ENCODE measurements at places on chromosomes 5 and 9.

GRCh38 chr9:84939774-84940173 lies 270.2 kb downstream of the NTRK2 start:
- no peak for DNase-seq

GRCh38 chr5:42641336-42642005 lies 115.1 kb upstream of the CCDC152 start:
- no peak for DNase-seq

DNA sequence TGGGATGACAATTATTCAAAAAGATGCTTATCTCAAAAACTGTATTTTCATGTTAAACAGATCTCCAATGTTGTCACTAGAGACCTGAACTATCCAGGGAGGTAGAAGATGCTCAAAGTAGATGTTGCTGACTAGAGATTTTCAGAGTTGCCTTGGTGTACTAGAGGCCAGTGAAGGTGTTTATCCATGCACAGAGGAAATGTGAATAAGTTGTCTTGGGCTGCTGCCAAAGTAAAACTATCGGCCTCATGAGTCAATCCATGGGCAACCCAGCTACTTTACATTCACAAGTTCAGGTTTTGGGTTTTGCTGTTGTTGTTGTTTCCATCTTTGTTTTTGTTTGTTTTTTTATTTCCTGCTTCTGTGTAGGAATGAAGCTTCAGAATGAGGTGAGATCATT lies 141.1 kb upstream of the RANBP3L start:
- DNase-seq, result no peak

GRCh38 chr5:77935506-77936364 lies 159.6 kb upstream of the TBCA start:
- no peak for DNase-seq

- no peak for DNase-seq
Observed at GRCh38 chr9:131297903-131298302, 8.4 kb downstream of the PLPP7 start.

- DNase-seq, result no peak
Observed at GRCh38 chr5:143213851-143214363, 189.6 kb downstream of the NR3C1 start.

- DNase-seq, result no peak
Observed at GRCh38 chr5:127806776-127807175, 103.6 kb downstream of the CCDC192 start.

GRCh38 chr9:107759823-107760166 lies 270.2 kb upstream of the KLF4 start:
- DNase-seq, result no peak

DNA sequence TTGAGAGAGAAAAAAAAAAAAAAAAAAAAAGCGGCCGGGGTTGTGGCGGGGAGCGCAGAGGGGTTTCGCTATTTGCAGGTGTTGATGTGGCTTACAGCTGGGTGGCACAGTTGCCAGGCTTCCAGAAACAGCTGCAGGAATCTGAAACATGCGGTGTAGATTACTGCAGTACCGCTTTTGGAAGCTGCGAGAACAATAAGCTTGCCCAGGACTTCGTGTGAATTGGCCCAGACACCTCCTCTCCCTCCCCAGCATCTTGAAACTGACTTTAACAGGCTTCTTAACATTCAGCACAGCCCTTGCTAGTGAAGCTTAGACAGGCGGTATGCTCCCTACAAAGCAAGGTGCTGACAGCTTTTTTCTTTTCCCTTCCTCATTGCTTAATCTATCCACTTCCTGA lies 104.0 kb downstream of the ATP10B start:
- DNase-seq, result peak; percentile 35

DNA sequence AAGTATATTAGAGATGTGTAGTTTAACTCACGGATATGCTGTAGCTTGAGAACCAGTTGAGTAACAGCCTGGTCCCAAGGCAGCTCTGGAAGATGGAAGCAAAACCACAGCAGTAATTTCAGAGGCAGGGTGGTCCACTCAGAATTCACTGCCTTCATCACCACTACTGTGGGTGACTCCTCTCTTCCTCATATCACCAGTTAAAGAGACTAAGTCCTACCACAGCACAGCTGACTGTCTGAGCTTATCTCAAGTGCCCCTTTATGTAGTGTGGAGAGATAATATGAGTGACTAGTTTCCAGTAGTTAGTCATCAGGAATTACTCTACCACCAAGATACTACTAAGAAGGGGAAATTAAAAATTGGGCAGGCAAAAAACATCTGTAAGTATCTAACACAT lies 1571.2 kb upstream of the C9orf72 start:
- DNase-seq, result no peak

DNA sequence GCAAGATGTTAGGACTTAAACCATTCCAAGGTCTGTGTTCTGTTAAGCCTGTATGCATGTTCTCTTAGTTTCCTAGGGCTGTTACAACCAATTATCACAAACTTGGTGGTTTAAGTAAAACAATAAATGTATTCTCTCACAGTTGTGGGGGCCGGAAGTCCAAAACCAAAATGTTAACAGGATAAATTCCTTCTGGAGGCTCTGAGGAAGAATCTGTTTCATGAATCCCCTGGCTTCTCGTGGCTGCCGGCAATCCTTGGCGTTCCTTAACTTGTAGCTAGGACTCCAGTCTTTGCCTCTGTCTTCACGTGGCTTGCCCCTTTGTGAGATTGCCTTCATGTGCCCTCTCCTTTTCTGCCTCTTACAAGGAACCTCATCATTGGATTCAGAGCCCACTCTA lies 30.4 kb downstream of the FEM1C start:
- no peak for DNase-seq

DNA sequence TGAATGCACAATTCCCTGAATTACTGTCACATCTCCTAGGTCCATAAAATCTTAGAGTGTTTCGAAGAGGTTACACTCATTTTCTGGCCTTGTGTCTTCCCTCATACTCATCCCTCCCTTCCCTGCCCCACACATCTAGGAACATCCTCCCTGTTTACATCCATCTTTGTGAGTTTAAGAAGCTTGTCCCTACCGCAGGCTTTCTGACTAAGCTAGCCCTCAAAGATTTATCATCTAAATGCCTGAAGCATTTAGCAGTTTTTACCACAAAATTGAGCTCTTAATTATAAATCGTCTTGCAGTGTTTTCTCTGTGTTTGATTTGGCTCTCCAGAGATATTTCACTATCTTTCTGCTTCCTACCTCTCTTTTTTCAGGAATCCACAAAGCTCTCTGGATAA lies 374.8 kb downstream of the KIAA0825 start:
- DNase-seq, result no peak

DNA sequence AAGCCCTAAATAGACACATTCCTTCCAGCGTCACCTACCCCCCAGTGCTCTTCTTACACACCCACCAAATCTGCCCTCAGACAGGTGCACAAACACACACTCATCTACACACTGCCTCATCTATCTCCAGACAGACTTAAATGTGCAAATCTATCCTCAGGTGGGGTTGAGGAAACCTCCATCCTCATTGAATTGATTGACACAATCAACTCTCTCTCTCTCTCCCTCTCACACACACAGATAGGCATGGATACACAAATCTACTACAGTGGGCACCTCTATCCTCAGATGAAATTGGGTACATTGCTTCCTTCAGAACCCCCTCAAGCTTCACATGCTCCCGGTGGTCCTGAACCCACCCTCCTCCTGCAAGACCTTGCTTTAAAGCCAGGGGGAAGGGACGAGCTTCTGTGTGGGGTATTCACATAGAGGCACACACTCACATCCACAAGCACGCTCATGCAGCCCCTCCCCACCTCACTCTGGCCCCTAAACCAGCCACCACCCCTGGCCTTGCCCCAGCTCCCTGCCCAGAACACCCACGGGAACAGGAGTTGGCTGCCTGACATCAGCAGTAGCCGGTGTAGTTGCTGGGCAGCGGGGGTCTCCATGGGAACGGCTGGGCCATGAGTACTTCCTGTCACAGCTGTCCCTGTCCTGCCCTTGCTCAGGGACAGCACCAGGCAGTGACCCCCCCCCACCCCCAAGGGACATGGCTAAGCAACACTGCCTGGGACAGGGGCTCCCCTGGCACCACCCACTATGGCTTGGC lies 22.8 kb downstream of the PCDH1 start:
- no peak for DNase-seq

GRCh38 chr5:125481506-125482465 lies 735.3 kb upstream of the ZNF608 start:
- DNase-seq, result peak; percentile 66

GRCh38 chr5:115772731-115773475 lies 43.6 kb downstream of the CDO1 start:
- no peak for DNase-seq

DNA sequence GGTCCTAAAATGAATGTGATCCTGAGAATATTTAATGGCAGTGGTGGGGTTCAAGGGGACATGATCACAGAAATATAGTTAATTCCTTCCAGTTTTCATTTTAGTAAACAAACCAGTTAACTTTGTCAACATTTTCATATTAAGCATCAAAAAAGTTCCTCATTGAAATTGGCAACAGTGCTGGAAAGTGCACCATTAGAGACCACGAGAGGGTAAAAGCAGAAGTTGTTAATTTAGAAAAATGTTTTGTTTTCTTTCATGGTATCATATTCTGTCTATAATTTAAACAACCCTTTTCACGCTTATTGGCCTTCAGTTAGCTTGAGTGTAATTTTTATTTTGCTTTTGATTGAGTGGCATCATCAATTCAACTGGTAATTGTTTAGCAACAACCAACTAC lies 11.9 kb downstream of the GIN1 start:
- DNase-seq, result no peak

GRCh38 chr5:110177729-110178128 lies 488.0 kb downstream of the MAN2A1 start:
- DNase-seq, result peak; percentile 8

- DNase-seq, result no peak
Observed at GRCh38 chr5:131983244-131983771, 28.1 kb downstream of the ACSL6 start.

DNA sequence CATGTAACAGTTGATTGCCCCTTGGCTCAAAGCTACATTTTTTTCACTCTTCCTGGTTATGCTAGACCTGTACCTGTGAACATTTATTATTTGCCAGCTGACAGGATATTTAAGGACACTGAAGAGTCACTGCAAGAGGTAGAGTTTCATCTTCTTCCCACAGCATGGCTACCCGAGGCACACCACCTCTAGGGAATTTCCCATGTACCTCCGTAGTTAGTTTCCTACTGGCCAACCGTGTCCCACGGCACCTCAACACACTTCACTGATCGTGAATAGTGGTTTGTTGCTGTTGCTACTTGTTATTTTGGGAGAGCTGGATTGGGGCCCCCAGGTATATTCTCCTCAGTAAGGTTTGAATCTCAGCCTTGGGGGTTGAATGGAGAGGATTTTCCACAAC lies 648.6 kb downstream of the SEMA5A start:
- DNase-seq, result no peak

- no peak for DNase-seq
Observed at GRCh38 chr5:1923341-1923740, 40.6 kb upstream of the IRX4 start.

- no peak for DNase-seq
Observed at GRCh38 chr5:72709341-72709740, 107.1 kb upstream of the TNPO1 start.

DNA sequence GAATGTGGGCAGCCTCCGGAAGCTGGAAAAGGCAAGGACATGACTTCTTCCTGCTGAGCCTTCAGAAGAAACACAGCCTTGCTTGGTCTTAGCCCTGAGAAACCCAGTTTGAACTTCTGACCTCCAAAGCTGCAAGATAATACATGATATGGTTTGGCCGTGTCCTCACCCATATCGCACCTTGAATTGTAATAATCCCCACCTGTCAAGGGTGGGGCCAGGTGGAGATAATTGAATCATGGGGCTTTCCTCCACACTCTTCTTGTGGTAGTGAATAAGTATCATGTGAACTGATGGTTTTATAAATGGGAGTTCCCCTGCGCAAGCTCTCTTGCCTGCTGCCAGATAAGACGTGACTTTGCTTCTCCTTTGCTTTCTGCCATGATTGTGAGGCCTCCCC lies 310.9 kb downstream of the PSAT1 start:
- no peak for DNase-seq

GRCh38 chr5:121967187-121967586 lies 5.4 kb downstream of the SRFBP1 start:
- DNase-seq, result no peak

GRCh38 chr5:65483546-65484346 lies 2.0 kb upstream of the ADAMTS6 start:
- peak; percentile 89 for DNase-seq

DNA sequence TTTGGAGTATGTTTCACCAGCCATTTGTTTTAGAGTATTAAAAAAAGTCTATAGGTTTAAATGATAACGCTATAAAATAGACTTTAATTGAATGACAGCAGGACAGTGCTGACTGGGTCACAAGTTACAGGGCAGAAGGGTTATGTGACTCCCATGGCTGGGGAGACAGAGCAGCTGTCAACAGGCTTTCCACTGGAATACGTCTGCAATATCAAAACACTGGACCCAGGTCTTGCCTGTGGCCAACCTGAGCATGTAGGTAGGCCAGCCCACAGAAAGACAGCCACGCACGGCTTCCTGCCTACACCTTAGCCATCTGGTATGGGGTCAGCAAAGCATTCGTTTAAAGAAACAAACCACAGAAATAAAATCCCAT lies 80.7 kb downstream of the OTULIN start:
- no peak for DNase-seq

GRCh38 chr9:23322392-23322791 lies 503.6 kb downstream of the ELAVL2 start:
- DNase-seq, result no peak

DNA sequence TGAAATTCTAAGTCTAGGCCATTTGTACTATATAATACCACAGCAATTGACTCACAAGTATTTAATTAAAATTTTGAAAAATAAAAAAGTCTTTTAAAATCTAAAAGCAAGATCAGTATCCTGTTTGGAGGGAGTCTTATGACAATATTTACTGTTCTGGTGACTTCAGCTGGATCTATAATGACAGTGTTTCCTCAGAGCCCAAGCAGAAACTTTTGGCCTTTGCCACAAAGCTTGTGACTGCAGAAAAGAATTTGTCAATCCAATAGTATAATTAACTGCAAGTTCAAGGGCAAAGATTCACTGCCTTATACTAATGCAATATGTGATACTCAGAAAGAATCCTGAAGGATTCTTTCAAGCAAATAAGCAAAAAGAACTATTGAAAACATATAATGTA lies 49.6 kb upstream of the RAPGEF6 start:
- DNase-seq, result no peak

DNA sequence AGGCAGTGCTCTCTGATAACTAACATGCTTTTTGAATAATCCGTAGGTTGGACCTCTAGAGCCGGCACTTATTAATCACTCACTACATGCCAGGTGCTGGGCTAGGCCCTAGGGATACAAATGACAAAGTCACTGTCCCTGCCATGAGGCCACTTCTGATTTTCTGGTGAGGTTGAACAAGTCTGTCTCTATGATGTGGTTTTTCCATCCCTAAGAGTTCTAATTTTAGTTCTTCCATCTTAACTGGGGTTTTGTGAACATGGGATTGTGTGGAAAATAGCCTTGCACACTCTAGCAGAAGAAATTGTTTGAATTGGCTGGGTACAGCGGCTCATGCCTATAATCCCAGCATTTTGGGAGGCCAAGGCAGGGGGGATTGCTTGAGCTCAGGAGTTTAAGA lies 64.6 kb downstream of the IL31RA start:
- DNase-seq, result no peak

GRCh38 chr9:87540444-87541105 lies 42.9 kb downstream of the DAPK1 start:
- DNase-seq, result no peak

Measured in pons (tissue), 1 donor.